ENCODE measurements at places on chromosomes 11 and 22. TPM values are rescaled to one million over a fixed set of nuclear protein-coding genes. Genes with fewer than 3 reads are reported as not detected.

Gene EMID1
- total RNA-seq: 12.0 TPM

Gene GRAMD1B
- 6.9 TPM for total RNA-seq

Gene MN1
- 8.0 TPM for total RNA-seq

Gene NFAM1
- not detected for total RNA-seq

Gene MRGPRX3
- total RNA-seq: not detected

Gene DNAJB7
- not detected for total RNA-seq

Gene ZFP91
- 34.5 TPM for total RNA-seq

Gene RFPL1
- not detected for total RNA-seq

Gene OR5B3
- total RNA-seq: not detected

Gene GPHA2
- not detected for total RNA-seq

Gene MS4A3
- not detected for total RNA-seq

Gene ART1
- not detected for total RNA-seq

Gene SLC17A6
- not detected for total RNA-seq

Gene ZNF214
- total RNA-seq: 0.44 TPM

Gene OR2D3
- total RNA-seq: not detected

Gene FOLH1
- total RNA-seq: 10.9 TPM

Gene OR4B1
- not detected for total RNA-seq

Gene MRGPRX4
- not detected for total RNA-seq

Gene UPK3A
- total RNA-seq: not detected

Gene DEUP1
- not detected for total RNA-seq

Gene CARD18
- not detected for total RNA-seq

Gene KDM4D
- 0.99 TPM for total RNA-seq

Measured in glomerular endothelial cell (primary cell).